T-helper 2 cell treated with Interferon-gamma antibody and Interleukin-4, amounts not matched to agents 5 μg/mL and 100 μg/mL, for 36 hours (primary cell): ENCODE measurements at places on chromosomes 12 and 14.

- no peak for DNase-seq
These were observed 357.6 kb downstream of the PAWR start for GRCh38 chr12:79333144-79333543.

GRCh38 chr12:112170971-112171596 is 45.7 kb downstream of the TRAFD1 start:
- no peak for DNase-seq

GRCh38 chr12:5505751-5506150 is 73.8 kb downstream of the NTF3 start:
- no peak for DNase-seq

GRCh38 chr14:103113774-103114173 is 9.5 kb upstream of the TNFAIP2 start:
- DNase-seq, result no peak

DNA sequence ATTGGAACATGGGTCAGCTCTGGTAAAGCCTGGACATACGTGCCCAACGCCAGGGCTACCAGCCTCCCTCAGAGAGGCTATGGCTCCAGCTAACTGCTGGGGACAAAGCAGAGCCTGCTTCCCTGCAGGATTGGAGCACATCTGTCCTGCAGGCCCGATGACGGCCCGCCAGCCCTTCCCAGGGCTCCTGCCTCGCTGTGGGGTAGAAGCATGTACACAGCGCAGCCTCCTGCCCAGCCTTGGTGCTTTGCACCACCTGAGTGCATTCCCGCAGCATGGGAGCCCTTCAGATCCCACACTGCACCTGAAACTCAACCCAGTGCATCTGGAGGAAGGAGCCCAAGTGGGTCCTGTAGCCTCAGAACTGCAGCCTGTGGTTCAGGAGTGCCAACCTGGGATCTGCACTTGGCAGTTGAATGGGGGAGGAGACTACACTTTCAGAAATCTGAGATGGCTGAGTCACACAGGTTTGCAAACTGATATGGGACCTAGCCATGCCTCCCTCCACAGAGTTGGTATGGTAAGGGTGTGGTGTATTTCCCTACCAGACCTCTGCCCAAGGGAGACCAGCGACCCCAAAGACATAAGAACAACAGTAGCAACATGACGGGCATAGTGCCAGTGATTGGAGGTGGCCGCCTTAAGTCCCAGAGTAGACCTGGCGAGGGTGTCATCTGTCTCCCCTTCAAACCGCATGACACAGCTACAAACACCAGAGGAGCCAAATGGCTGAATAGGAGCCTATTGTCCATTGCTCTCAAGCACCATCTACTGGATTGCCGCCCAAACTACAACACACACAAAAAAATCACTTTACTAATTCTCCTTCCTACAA is 273.9 kb upstream of the MIS18BP1 start:
- no peak for DNase-seq
